Activated CD4-positive, CD25-positive, alpha-beta regulatory T cell (primary cell): ENCODE measurements at places on chromosomes 4 and X.

- no peak for DNase-seq
These were observed 377.1 kb upstream of the HS3ST1 start for GRCh38 chr4:11805842-11806241.

- no peak for DNase-seq
These were observed 646.5 kb upstream of the ACTRT1 start for GRCh38 chrX:128698573-128699181.

DNA sequence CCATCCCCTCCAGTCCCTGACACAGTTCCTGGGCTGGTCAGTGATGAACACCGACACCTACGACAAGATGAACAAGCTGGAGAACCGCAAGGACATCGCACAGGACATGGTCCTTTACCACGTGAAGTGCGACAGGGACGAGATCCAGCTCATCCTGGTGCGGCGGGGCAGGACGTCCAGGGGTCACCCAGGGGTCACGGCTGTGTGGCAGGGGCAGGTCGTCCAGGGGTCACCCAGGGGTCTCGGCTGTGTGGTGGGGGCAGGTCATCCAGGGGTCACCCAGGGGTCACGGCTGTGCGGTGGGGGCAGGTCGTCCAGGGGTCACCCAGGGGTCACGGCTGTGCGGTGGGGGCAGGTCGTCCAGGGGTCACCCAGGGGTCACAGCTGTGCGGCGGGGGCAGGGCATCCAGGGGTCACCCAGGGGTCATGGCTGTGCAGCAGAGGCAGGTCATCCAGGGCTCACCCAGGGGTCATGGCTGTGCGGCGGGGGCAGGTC is 16.7 kb downstream of the ATP5ME start:
- DNase-seq: no peak

- no peak for DNase-seq
These were observed 75.8 kb upstream of the PCDH18 start for GRCh38 chr4:137608085-137608484.

DNA sequence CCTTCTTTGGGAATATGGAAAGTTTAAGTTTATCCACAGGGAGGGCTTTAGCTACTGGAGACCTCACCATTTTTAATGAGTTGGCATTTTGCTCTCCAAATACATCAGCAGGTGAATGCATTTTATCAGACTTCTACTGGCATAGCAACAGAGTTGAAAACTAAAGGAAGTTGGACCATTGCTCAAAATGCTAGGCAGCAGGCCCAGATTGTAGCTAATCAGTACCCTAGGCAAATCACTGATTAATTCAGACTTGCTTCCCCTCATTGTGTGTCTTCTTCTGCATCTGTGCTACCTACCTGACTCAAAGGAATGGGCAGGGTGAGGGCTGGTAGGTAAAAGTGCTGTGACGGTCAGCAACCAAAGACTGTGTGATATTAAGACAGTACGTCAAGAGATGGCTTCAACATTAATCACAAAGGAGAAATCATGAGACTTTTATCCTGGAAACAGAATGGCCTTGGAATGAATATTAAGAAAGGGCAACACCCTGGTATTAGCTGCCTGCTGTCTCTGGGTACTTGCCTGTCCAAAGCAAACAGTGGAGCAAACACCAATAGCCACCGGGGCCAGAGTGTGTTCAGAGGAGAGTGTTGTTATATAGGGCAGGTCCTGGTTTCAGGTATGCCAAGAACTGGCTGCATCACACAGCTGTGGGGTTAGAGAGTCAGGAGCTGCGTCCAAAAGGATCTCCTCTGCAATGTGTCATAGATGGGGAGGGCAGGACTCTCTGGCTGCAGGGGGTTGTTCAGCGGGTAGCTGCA is 17.1 kb upstream of the SMIM20 start:
- no peak for DNase-seq

- DNase-seq: no peak
These were observed 4.6 kb downstream of the TMEM255A start for GRCh38 chrX:120306630-120307029.

GRCh38 chr4:115292320-115293092 is 179.1 kb upstream of the NDST4 start:
- no peak for DNase-seq

- peak; percentile 25 for DNase-seq
These were observed 662 bp downstream of the SLAIN2 start for GRCh38 chr4:48341776-48342605.

DNA sequence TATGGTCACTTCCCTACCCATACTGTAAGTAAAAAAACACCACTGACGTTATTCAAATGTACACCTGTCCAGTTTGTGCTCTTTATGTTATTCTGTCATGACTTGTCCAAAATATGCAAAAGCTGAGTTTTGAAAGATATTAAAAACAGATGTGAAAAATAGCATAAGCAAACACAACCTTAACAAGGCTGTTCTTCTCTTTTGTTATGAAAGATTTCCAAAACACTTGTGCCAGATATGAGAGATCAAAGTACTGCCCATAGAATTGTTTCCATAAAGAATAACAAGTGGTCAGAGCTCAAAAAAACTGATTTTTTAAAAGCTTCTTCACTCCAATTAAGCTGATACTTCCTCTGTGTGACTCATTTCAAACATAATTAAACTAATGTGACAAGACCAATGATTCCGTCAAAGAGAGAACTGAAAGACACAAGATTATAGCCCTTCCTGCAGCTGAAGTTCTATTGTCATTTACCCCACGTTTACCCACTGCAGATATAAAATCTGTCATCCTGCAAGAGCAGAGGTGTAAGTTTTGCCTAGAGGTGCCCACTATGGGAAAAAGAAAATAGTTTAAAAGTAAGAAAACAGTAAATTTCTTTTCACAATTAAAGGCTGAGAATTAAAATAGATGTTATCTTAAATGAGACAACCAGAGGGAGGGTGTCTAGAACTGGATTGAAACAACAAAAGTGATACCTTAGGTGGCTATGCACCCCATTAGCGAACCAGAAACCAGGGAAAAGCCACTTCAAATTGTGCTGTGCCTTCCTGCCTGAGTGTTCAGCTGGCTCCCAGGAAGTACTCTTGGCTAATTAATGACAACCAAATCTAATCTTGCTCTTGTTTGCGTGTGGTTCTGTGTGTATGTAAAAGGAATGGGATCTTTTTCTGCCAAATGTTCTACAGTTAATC is 30.1 kb downstream of the RASSF6 start:
- no peak for DNase-seq

DNA sequence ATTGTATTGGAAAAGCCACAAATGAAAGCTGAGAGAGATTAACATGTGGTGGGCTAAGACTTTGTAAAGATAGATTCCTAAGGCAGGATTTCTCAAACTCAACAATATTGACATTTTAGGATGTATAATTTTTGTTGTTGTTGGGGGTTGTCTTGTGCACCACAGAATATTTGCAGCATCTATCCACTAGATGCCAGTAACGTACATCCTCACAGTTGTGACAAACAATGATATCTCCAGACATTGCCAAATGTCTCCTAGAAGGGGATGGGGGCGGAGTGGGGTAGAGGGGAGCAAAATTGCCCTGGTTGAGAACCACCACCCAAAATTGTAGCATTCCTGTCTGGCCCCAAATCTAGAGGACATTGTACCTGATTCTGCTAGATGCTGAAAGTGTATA is 14.7 kb upstream of the CBR4 start:
- no peak for DNase-seq

DNA sequence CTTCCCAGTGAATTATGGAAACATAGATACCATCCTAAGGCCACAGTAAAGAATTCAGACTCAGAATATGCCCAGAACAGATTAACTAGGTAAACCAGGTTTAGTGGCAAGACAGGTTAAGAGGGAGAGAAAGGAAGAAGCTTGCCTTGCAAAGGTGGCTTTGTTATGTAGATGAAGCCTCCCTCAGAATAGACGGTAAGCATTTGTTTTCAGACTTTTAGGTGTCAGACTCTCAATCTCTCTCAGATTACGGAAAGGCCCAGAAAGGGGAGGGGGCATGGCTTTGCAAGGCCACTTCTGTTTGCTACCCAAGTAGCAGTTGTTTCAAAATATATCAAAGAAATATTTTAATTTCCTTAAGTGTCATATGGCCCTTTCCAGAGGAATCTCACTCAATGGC is 457.1 kb upstream of the BOD1L1 start:
- no peak for DNase-seq

GRCh38 chrX:11787564-11787963 is 29.5 kb downstream of the MSL3 start:
- DNase-seq: peak; percentile 28

DNA sequence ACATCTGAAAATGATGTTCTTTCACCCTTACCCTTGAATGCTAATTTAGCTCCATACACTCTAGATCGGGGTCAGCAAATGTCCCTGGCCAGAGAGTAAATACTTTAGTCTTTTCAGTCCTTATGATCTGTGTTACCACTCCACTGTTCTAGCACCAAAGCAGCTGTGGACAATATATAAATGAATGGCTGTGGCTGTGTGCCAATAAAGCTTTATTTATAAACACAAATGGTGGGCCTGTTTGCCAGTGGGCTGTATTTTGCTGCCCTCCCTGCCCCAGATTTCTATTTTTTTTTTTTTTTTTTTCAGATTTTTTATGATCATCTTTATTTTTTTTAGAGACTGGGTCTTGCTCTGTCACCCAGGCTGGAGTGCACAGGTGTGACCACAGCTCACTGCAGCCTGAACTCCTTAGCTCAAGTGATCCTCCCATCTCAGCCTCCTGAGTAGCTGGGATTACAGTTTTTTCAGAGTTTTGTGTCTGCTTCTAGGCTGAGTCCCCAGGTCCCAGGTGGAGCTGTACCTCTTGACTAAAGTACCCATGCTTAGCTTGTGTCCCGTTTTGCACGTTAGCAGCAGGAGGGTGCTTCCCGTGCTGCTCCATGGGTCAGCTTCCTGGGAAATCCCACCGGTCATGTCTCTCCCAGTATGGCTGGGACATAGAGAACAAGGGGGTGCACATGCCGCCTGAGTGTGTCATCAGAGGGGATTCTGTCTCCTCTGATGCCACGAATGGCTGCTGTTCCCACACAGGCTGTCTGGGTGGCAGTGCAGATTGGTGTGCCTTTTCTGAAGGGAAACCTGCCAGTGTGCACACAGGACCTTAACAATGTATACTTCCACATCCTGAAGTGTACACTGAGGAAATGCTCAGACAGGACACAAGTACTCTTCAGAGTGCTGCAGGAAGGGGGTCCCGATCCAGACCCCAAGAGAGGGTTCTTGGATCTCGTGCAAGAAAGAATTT is 16.0 kb upstream of the GRPEL1 start:
- DNase-seq: no peak

DNA sequence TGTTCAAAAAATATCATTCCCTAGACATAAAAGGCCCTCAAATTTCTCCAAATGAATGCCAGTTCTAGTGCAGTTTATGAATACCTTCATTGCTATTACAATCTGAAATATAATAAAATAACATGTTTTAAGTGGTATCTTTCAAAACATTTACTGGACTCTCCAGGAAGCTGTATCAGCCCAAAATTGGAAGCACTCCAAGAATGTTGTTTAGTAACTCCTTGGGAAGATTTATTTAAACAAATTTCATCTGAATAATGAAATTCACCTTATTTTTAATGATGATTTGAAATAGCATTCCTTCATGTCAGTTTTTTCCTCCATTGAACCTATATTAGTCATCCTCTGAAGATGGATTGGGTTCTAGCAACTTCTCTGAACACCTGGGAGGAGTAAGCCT is 217.2 kb upstream of the PCDH18 start:
- no peak for DNase-seq

DNA sequence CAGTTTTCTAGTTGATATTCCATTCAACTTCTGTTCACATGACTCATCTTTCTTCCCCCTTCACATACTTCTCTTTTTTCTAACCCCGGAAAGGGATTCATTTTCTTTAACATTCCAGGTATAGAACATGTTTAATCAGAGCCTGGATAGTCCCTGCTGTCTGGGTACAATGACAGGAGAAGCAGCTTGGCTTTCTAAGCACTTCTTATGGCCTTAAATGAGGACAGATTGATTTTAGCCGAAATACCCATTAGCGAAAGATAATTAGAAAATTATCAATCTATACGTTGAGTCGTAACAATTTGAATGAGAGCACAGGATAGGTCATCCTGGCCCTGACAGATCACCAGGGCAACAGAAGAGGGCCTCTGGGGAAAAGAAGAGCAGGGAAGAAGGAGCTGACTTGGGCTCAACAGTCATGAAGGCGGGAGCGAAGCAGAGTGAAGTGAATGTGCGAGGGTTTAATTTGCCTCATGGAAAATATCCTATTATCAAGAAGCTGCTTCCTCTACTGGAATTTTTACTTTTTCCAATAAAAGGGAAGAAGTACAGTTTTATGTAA is 62.2 kb downstream of the PPP1R2C start:
- no peak for DNase-seq
